Activated CD8-positive, alpha-beta memory T cell treated with anti-CD3 and anti-CD28 coated beads, Interleukin-2, amount 50 U/mL, for 48 hours (primary cell): ENCODE measurements at places on chromosomes 11 and 22.

DNA sequence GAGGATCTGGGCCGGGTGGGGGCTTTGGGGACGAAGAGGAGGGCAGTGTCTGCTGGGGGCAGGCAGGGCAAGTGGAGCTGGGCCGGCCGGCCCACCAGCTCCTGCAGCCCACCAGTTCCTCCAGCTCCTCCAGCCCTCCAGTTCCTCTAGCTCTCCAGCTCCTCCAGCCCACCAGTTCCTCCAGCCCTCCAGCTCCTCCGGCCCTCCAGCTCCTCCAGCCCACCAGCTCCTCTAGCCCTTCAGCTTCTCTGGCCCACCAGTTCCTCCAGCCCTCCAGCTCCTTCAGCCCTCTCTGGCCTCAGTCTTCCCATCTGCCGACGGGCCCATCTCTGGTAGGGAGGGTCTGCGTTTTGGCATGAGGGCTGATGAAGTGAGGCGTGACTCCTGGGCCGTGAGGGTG lies 9.2 kb upstream of the CCDC188 start:
- no peak for DNase-seq

DNA sequence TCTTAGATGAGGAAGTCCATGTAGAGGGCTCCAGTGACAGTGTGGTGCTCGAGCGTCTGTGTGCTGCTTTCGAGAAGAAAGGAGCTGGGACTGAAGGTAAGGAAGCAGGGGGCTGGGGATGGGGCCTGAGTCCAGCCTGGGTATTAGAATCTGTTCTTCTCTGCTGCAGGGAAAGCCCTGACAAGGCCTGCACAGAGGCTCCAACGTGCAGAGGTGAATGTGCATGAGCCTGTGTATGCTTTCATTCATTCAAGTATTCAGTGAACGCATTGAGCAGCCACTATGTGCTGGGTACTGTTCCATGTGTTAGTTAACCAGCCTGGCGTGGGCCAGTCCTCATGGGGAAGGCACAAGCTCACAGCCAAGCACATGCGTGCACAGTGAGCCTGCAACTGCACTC lies 93.4 kb downstream of the MYO18B start:
- no peak for DNase-seq

- peak; percentile 96 for DNase-seq
These were observed at the start of gene LMF2 for GRCh38 chr22:50507421-50507990. Gene LMF2 (minus strand): TSS chr22:50507702. CDS start chr22:50507675, 27 bp downstream.

GRCh38 chr11:7494086-7494745 lies 8.9 kb downstream of the OLFML1 start:
- DNase-seq: no peak

GRCh38 chr11:122439866-122440810 lies 215.4 kb upstream of the UBASH3B start:
- no peak for DNase-seq

- DNase-seq: no peak
These were observed 72.1 kb upstream of the ARFGAP3 start for GRCh38 chr22:42928969-42929837.

GRCh38 chr11:120123946-120124345 lies 14.0 kb downstream of the TRIM29 start:
- no peak for DNase-seq

DNA sequence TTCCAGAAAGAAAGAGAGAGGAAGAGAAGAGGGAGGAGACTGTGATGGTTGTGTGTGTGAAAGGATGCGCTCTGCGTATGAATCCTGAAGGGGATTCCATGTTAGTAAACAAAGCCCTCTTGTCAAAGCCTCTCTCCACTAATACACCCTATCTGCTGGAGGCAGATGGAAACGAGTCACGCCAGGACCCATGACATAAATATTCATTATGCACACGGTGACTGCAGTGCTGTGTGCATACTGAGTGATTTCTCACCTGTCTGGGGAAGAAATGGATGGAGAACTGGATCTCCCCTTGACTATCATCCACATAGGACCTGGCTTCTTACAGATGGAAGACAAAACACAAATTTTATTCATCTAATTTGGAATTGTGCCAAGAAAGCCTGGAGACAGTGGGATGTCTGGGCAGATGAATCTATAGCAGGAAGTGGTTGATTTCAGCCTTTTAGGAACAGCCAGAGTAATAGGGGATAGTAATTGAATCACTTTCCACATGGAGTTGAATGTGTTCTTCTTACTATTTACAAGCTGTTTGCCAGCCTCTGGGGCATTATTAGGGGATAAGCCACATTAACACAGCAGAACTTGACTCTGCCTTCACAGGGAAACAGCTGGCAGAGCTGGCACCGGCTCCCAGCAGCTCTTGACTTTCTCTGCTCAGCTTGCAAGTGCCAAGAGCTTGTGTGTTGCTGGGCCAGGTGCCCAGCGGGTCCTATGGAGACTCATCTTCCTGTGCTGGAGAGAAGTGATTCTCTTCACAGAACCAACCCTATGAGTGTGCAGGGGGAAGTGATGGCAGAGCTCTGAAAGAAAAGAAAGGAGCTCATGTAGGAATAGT lies 9.0 kb downstream of the MTNR1B start:
- no peak for DNase-seq

DNA sequence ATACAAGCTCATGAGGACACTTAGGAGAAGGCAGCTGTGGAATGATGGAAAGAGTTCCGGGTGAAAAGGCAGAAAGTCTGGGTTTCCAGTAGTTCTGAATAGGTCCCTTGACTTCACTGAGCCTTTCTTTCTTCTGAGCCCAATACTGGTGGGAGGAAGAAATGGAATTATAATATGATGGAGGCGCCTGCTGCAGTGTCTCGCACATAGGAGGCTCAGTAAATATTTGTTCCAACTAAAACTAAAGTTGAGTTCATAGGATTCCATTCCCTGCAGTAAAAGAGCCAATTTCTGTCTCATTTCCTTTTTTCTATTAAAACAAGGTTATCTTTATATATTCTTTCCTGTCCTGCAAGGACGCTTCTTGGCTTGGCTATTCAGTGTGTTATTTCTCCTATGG lies 5.2 kb upstream of the CLMP start:
- DNase-seq: no peak

DNA sequence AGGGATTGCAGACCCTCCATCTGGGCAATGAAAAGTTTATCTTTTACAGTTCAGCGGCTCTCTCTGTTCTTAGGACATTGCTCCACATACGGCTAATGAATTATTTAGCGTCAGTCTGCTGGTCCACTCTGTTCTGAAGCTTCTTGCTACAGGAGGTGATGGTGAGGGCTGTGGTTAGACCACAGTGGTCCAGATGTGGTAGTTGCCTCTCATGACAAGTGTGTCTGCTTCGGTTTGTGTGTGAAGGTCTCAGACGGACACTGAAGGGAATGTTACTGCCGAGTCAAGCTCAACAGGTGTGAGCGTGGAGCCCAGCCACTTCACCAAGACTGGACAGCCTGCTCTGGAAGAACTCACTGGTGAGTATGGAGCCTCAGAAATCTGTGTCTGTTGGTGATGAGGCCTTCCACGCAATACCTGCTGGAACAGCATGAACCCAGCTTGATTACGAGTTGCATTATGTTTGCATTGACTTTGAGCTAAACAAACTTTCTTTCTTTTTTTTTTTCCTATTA lies 220.8 kb downstream of the DBX1 start:
- no peak for DNase-seq

DNA sequence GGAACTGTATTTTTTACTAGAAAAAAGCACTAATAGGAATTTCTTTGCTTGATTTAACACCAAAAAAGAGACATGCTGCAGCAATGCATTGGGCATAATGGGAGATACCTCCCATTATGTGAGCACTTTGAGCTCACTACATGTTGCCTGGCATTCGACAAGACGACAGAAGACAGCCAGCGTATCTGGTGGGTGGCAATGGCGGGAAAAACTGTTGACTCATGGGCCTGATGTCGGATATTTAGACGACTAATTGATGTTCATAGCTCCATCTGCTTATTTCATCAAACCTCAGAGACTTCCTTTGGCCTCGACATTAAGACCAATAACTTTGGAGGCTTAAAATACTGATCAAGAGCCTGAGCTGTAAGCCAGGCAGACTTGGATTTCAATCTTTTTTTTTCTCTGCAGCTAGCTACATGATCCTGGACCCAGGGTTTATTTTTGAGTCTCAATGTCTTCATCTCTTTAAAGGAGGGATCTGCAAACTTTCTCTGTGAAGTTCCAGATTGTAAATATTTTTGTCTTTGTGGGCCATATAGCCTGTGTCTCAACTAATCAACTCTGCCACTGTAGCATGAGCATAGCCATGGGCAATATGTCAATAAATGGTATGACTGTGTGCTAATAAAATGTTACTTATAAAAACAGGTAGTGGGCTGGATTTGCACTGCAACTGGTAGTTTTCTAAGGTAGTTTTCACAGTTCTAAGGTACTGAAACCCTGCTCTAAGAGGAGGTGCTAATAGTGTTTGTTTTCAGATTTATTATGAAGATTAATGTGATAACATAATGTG lies 375.1 kb downstream of the METTL15 start:
- DNase-seq: no peak

DNA sequence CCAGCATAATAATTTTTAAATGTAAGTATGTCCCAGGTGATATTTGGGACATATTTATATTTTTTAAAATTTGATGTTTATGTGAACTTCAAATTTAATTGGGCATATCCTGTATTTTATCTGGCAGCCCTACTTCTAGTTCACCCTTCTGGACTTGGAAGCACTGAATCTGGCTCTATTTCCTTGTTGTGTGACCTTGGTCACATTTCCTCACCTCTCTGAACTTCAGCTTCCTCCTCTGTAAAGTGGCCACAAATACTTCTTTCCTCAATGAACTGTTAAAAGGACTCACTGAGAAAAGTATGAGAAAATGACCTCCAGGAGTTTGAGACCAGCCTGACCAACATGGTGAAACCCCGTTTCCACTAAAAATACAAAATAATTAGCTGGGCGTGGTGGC lies 8.1 kb upstream of the RNF185 start:
- DNase-seq: no peak

- no peak for DNase-seq
These were observed 174.2 kb upstream of the NCAM1 start for GRCh38 chr11:112786886-112787530.

GRCh38 chr22:30457981-30458380 lies 13.8 kb downstream of the SEC14L3 start:
- no peak for DNase-seq

- DNase-seq: no peak
These were observed 11.4 kb downstream of the NCAM1 start for GRCh38 chr11:112972399-112973145.

- DNase-seq: no peak
These were observed 177.4 kb downstream of the BUD13 start for GRCh38 chr11:116595305-116595880.

GRCh38 chr11:88281317-88281712 lies 56.2 kb downstream of the CTSC start:
- no peak for DNase-seq

- no peak for DNase-seq
These were observed 23.9 kb downstream of the PHLDB1 start for GRCh38 chr11:118631142-118631909.

- no peak for DNase-seq
These were observed 2.3 kb downstream of the SMTN start for GRCh38 chr22:31083377-31083768.

DNA sequence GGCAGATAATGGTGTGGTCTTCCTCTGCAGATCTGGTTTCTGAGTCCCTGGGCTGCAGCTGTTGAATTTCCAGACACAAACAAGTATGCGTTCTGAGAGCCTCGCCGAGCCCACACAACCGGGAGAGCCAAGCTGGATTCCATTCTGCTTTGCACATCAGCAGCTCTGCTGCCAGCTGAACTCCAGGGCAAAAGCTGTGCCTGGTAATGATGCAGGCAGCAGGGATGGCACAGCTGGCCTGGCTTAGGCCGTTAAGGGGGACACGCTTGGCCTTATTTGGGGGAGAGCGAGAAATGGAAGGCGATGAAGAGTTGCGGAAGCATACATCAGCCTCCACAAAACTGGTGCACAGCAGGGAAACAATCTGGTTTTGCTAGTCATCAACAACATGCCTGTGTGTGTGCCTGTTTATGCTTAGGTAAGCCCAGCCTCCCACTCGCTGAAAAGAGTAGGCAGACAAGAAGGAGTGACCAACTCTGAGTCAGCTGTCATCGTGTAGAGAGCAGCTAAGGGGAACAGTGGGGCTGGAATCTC lies 25.1 kb downstream of the ADAMTS8 start:
- DNase-seq: no peak

DNA sequence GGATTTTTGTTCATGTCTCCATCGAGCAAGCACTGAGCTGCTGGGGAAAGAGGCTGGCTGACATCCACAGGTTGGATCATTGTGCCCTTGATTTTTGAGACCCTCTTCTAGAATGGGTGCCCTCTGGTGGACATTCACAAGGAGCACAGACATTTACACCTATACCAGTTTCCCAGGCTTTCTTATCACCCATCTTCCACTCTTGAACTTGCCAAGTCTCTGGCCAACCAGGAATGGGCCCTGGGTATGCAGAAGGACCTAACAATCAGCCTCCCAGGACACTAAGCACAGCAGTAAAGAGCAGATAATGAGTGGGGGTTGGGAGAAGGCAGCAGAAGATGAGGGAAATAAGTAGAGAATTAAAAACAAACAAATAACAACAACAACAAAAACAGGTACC lies 5.7 kb upstream of the INTS4 start:
- no peak for DNase-seq

GRCh38 chr22:35328472-35328885 lies 28.8 kb downstream of the TOM1 start:
- no peak for DNase-seq

GRCh38 chr22:38125751-38126201 lies 15.3 kb upstream of the BAIAP2L2 start:
- DNase-seq: no peak

- DNase-seq: no peak
These were observed 6.7 kb downstream of the GDPD5 start for GRCh38 chr11:75518771-75519653.

DNA sequence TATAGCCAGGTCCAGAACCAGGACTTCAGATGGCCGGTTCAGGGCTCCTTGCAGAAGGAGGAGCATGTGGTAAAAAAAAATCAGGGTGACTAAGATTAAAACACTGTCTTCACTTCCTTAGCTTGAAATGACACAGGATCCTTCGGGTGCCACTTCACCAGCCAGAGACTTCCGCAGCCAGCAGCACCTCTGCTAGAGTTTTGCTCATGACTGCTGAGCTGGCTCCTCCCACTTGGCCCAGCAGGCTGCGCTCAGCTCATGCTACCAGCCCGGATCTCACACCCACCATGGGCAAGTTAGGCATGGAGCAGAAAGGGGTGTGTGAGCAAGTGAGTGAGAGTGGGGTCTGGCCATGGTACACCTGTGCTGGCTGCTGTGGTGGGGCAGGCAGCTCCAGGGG lies 6.6 kb upstream of the MS4A18 start:
- DNase-seq: no peak
